ENCODE measurements at places on chromosomes 1 and 21. TPM values are rescaled to one million over a fixed set of nuclear protein-coding genes. Genes with fewer than 3 reads are reported as not detected.

Gene MAP3K21
- 28.1 TPM for polyA plus RNA-seq

Gene EYA3
- 33.0 TPM for polyA plus RNA-seq

Gene GBP6
- 0.41 TPM for polyA plus RNA-seq

Gene CRNN
- polyA plus RNA-seq: not detected

Gene HPDL
- 1.5 TPM for polyA plus RNA-seq

DNA sequence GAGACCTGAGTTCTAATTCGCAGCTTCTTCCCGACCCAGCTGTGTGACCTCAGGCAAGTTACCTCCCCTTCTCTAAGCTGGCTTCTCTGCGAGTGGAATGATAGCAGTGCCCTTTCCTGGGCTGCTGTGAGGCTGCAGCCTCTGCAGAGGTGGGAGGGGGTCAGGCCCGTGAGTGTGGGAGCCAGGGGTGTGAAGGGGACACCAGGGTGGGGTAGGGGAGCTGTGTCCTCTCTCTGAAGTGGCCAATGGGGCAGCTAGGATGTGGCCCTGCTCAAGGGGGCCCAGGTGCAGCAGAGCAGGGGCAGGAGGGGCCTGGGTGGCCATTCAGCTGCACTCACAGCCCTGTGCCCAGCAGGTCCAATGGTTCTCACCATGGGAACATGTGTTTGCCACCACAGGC lies 24.5 kb downstream of the DMRTB1 start:
- H3K27ac ChIP-seq: no peak overlapping the region
- no peaks in the 10 kb centered on the region for H3K36me3 ChIP-seq
- DNase-seq: no peak
- no peaks in the 10 kb centered on the region for H3K4me1 ChIP-seq
- H3K27me3 ChIP-seq: no peaks in the 10 kb centered on the region

- H3K4me3 ChIP-seq: no peak overlapping the region
- no peak for DNase-seq
These were observed 7.0 kb downstream of the KRTAP15-1 start for GRCh38 chr21:30447056-30447455.

- peak; percentile 70 for DNase-seq
- no peak overlapping the region for H3K27ac ChIP-seq
- peaks cover 12% of the 10 kb centered on the region for H3K4me1 ChIP-seq
- H3K36me3 ChIP-seq: no peaks in the 10 kb centered on the region
- peaks cover 17% of the 10 kb centered on the region for H3K27me3 ChIP-seq
These were observed 2.3 kb upstream of the BSND start for GRCh38 chr1:54996359-54996868.

- H3K36me3 ChIP-seq: no peaks in the 10 kb centered on the region
- H3K27me3 ChIP-seq: no peaks in the 10 kb centered on the region
- no peak overlapping the region for H3K27ac ChIP-seq
- no peaks in the 10 kb centered on the region for H3K4me1 ChIP-seq
These were observed 171.8 kb upstream of the IVNS1ABP start for GRCh38 chr1:185488808-185489207.

DNA sequence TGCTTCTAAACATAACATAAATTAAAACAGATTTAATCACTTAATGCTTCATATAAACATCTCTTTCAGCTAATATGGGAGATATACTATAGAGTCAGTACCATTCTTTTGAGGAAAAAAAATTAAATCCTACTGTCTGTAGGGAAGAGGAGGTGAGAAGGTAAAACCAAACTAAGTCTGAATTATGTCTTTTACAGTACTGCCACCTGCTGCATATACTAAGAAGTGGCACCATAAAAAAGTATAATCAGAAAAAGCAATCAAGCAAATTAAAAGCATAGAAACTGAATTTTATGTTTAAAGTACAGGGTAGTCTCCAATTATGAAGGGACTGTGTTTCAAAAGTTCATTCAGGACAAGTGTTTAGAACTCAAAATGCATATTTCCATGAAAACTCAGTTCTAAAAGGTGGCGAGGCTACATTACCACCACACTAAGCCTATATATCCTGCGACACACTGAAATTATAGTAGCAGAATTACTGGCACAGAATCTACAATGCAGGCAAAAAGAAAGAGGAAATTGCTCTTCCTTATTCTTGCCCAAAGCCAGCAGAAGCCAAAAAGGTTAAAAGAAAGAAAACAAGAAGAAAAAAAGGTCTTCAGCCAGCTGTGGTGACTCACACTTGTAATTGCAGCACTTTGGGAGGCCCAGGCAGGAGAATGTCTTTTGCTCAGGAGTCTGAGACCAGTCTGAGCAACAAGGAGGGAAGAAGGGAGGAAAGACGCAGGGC lies 9.0 kb downstream of the NSL1 start:
- no peaks in the 10 kb centered on the region for H3K27me3 ChIP-seq
- H3K4me3 ChIP-seq: no peak overlapping the region
- no peaks in the 10 kb centered on the region for H3K4me1 ChIP-seq
- no peaks in the 10 kb centered on the region for H3K36me3 ChIP-seq
- no peak for DNase-seq

GRCh38 chr1:50471967-50472366 lies 48.7 kb upstream of the DMRTA2 start:
- H3K4me3 ChIP-seq: no peak overlapping the region
- H3K36me3 ChIP-seq: peaks cover 36% of the 10 kb centered on the region
- H3K27me3 ChIP-seq: no peaks in the 10 kb centered on the region
- no peak overlapping the region for H3K27ac ChIP-seq

DNA sequence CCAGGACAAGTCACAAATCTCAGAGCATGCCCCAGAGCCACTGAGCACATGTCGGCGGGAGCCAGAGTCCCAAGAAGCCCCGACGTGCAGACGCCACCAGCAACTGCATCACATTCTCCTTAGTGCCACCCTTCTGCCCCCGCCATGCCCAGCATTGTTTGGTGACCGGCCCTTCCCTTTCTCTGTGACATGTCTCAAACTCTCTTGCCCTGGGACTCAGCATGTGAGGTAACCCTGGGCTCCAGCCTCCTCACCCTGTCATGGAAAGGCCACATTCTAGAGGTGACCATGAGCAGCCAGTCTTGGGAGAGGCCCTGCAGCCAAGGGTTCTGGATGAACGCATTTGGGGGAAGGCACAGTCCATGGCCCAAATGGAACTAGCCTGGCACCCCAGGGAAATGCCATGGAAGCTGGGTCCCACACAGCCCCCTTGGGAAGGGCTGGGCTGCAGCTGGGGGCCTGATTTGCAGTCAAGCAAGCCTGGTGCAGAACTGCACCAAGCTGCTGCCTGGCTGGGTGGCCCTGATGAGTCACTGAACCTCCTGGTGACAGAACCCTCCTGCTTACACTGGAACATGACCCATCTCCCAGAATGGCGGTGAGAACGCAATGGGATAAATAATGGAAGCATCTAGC lies 94.4 kb downstream of the ITPKB start:
- no peak overlapping the region for H3K4me3 ChIP-seq
- peak; percentile 31 for DNase-seq
- H3K36me3 ChIP-seq: peaks cover 78% of the 10 kb centered on the region
- no peaks in the 10 kb centered on the region for H3K27me3 ChIP-seq
- H3K4me1 ChIP-seq: peaks cover 5% of the 10 kb centered on the region

GRCh38 chr1:30738040-30738714 lies 14.8 kb upstream of the MATN1 start:
- H3K4me3 ChIP-seq: no peak overlapping the region
- H3K27ac ChIP-seq: no peak overlapping the region
- no peaks in the 10 kb centered on the region for H3K4me1 ChIP-seq
- H3K27me3 ChIP-seq: no peaks in the 10 kb centered on the region
- H3K36me3 ChIP-seq: peaks cover 94% of the 10 kb centered on the region

DNA sequence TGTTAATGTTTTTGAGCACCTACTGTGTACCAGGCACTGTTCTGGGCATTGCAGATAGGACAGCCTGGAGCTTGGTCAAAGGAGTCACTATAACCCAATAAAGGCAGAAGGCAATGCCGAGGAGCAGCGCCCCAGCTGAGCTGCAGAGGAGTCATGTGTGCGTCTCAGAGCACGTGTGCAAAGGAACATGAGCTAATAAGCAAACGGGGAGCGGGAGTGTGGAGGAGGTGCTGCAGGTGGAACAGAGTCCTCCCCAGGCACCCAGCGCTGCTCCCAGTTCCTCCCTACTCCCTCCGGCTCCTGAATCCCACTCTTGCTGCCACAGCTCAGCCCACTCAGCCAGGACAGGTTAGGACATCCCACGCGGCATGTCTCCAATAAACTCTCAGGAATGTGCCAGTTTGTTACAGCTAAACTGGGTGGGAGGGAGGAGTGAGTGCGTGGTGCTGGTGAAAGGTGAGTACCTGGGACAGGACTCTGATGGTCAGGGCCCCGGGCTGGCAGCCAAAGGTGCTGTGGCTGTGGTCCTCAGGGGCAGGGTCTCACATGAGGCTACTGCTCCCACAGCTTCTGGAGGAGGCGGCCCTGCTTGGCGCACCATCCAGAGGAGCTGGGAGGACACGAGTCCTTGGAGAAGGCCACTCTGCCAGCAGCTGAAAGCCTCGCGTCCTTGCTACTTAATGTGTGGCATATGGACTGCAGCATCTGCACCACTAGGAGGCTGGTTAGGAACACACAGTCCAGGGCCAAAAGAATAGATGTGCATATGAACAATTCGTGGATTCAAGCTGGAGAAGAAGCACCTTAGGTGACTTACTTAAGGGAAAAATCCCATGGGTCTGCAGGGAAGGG lies 52.3 kb downstream of the GRIK3 start:
- H3K4me1 ChIP-seq: no peaks in the 10 kb centered on the region
- H3K4me3 ChIP-seq: no peak overlapping the region
- peaks cover 52% of the 10 kb centered on the region for H3K27me3 ChIP-seq
- H3K27ac ChIP-seq: no peak overlapping the region
- no peaks in the 10 kb centered on the region for H3K36me3 ChIP-seq

DNA sequence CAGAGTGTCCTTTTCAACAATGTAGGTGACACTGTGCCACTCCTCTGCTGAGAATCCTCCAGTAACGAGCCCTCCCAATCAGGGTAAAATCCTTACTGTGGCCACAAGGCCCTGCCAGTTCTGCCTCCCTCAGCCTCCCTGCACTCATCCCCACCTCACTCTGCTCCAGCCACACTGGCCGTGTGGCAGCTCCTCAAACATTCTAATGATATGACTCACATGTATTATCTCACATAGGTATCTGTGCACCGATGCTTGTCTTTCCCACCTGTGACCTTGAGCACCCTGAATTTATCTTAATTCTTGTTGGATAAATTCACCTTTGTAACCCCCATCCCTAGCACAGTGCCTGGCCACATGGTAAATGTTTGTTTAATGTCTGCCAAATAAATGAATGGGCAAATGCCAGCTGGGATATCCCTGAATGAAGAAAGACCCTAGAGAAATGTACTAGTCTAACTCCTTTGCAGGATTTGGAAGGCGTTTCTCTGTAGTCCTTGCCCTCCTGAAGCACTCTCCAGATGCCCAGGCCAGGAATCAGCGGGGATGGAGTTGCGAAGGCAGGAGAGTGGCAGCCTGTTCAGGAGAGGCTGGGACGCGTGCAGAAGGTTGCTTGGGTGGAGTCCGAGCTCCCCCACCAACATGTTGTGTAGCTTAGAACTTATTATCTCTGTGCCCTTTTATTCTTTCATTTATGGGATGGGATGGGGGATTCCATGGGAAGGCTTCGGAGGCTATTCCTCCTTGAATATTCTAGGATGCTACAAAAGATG lies 106.0 kb downstream of the TMEM53 start:
- H3K4me1 ChIP-seq: no peaks in the 10 kb centered on the region
- H3K27me3 ChIP-seq: no peaks in the 10 kb centered on the region
- no peak overlapping the region for H3K4me3 ChIP-seq
- H3K36me3 ChIP-seq: no peaks in the 10 kb centered on the region

DNA sequence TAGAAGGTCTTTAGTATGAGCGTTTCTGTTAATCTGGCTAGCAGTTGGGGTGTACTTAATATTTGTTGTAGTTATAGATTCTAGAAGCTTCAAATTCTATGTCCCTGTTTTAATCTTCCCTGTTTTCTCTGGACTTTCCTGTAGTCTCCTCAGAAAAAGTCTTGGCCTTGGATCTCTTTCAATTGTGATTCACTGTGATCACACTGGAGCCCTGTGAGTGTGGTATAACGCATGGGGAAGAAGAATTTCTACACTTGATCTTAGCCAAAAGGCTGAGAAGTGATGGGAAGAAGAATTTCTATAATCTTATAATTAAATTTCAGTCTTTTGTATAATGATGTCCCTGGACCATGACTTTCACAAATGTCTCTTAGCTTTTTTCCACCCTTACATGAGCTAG lies 36.7 kb upstream of the COP1 start:
- H3K27ac ChIP-seq: no peak overlapping the region
- DNase-seq: no peak
- H3K4me3 ChIP-seq: no peak overlapping the region
- no peaks in the 10 kb centered on the region for H3K36me3 ChIP-seq

GRCh38 chr21:43835050-43835449 lies 30.0 kb upstream of the AGPAT3 start:
- no peaks in the 10 kb centered on the region for H3K36me3 ChIP-seq
- H3K4me1 ChIP-seq: peaks cover 28% of the 10 kb centered on the region
- no peak overlapping the region for H3K4me3 ChIP-seq
- no peak overlapping the region for H3K27ac ChIP-seq
- H3K27me3 ChIP-seq: no peaks in the 10 kb centered on the region

DNA sequence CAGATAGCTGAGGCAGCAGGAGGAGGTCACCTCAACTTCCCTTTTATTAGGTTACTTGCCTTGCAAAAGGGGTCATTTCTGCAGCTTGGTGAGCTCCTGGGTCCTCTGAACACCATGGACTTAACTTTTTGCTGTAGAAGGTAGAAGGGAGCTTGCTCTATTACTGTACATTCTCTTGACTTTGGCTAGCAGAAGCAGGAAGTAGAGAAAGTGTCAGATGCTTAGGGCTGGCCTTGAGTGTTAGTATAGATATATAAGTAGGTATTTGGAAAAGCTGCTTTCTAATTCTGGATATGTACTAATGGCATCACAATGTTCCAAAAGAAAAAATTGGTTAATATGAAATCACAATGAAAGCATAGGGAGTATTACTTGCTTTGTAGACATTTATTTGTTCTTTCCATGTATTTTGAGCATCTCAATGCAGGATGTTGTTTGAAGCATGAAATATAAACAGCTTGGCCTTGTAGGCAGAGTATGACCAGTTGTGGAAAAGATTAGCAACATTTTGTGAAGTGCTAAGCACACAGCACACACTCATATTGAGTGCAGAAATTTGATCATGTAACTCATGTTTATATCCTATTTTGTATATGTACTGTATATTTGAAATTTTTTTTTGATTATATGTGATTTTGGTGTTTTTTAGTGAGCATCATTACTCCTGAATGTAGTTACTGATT lies 108.8 kb downstream of the DYRK1A start:
- no peak overlapping the region for H3K27ac ChIP-seq
- no peaks in the 10 kb centered on the region for H3K4me1 ChIP-seq
- H3K27me3 ChIP-seq: no peaks in the 10 kb centered on the region
